ENCODE measurements at places on chromosomes 1 and 21.

DNA sequence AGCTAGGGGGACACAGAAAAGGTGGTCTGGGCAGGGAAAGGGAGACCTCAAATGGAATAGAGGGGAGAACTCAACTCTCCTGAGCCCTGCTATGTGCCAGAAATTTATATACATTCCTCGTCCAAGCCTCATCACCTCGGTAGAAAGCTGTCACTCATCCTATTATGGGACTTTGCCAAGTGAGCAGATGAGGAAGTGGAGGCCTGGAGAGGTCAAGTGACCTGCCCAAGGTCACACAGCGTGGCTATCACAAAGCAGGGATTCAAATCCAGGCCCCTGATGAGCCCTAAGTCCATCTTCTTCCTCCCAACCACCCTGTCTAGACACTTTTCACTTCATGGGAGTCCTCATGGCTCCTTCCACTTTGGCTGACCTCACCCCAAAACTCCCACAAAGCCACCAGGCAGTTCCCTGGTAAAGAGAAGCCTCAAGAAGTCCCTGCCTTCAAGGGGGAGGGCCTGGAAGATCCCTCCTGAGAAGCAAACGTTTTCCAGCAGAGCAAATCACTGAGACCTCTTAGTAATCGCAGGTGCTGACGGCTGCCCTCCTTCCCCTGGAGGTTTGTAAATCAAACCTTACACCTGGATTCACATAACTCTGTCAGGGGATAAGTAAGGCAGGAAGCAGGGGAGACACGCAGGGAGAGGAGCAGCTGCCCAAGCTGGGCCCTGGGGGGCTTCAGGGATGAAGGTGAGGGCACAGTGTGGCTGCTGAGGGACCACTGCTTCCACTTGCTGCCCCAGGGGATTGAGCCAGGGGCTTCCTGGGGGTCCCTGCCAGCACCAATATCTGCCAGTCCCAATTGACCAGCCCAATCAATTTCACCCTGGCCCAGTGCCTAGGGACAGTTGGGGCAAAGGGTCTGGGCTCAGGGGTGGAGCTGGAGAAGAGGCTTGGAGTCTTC lies 351.2 kb downstream of the MATN1 start:
- no peak for DNase-seq

- DNase-seq, result no peak
Measured at GRCh38 chr1:203519053-203519840, 25.3 kb downstream of the OPTC start.

DNA sequence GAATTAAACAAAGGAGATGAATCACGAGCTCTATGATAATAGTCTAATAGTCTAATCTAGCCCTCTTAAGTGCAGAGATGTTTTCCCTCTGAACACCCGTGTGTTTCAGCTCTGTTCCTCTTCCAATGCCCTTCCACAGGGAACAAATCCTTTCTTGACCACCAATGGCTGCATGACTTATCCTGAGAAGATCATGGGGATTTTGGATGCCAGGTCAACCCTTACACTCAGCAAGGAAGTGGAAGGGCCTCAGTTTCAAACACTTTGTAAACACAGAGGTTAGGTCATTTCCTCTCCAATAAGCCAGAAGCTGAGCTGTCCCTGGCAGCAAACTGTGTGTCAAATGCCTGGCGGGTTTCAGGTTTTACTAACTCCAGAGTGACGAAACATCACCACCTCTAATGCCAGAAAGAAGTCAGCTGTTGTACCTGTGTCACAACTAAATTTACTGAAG lies 200.0 kb downstream of the GABPA start:
- no peak for DNase-seq

DNA sequence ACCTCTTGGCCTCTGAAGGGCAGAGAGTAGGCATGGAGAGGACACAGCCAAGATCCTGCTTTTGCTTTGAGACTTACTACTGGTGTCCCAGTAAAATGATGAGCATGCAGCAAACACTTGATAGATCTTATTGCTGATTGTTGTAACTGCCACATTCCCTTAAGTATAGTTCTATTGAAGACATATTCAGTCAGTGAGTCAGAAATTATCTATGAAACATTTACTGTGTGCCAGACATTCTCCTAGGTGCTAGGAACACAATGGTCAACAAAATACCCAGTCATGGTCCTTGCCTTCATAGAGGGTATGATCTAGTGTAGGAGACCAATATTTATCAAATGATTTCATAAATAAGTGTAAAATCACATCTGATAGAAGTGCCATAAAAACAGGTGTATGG lies 13.6 kb downstream of the STYXL2 start:
- DNase-seq, result no peak

DNA sequence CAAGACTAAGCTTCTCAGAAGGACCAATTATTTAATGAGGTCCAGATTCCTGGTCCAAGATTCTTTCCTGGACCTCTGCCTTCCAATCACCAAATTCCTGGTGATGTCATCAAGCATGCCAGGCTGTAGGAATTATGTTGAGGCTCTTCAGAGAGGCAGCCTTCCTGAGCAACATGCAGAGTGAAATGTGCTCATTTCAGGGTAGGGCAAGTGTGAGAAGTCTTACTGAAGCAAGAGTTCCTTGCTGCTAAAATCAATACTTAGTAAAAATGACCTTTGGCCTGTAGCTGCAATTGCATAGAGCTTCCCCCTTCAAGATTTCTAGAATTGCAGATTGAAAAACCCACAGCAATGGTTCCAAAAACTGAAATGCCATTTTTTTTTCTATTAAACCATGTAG lies 31.7 kb upstream of the BCAR3 start:
- DNase-seq, result no peak

DNA sequence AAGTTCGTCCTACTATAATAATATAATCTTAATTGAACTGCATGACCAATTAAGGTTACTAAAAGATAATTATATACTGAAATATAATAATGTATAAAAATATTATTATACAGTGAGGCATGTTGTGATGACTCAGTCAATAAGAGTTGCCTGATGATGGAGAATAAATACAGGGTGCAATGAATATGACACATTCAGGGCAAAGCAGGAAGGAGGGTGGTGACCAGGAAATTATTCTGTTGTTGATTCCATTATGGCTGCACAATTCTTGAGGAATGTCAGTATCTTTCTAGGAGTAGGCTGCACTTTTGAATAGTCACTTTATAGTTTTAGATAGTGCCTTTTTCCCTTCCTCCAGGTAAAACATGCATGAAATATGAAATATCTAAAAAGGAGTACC lies 46.4 kb upstream of the RGS21 start:
- no peak for DNase-seq

- DNase-seq, result no peak
Measured at GRCh38 chr1:161885003-161885402, 118.9 kb downstream of the ATF6 start.

GRCh38 chr1:57336793-57337192 lies 87.1 kb downstream of the DAB1 start:
- no peak for DNase-seq

DNA sequence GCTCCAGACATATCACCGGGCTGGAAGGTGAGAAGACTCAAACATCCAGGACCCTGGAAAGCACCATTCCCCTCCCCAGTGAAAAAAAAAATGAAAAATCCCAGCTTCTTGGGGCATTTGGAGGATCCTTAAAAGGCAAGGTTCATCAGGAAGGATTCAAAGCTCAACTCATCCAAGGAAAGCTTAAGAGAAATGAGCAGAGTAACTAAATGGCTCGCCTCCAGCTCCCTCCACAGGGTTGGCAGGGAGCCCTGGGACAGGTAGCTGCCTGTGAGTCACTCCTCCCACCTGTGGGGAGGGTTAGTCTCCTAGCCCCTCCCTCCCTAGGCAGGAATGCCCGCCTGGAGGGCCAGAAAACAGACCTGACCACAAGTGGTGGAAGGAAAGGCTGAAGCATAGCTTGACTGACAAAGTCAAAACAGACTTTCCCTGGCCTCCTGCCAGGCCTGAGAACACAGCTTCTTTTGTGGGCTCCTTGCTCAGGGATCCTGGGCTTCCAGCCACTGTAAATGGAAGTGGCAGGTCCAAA lies 712 bp upstream of the LAMB3 start:
- DNase-seq, result no peak

DNA sequence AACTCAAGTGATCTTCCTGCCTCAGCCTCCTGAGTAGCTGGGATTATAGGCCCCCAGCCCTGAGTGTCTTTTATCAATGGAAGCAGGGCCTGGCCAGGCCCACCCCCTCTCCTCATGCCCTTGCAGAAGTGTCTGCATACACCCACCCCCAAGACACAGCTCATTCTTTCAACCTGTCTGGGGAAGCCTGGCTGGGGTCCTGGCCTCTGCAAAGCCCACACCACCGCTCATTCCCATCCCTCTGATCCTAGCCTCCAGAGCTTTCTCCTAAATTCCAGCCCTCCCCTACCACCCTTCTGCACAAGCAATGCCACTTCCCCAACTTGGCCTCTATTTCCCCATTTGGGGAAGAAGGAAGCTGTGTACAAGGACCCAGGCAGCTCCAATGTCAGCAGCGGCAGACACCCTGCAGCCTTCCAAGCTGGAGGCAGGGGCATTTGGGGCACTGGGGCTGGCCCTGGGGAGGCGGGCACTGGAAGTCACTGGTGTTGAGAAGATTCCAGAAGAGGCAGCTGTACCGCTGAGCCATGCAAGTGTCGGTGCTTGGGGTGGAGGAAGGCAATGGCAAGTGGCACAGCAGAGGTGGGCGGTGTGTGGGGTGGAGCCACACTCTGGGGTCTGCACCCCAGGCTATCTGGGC lies 33.7 kb upstream of the ARF1 start:
- DNase-seq, result no peak

GRCh38 chr1:22508991-22509390 lies 54.3 kb upstream of the EPHA8 start:
- DNase-seq, result no peak

GRCh38 chr1:153613406-153613805 lies 469 bp upstream of the S100A16 start:
- DNase-seq, result no peak

DNA sequence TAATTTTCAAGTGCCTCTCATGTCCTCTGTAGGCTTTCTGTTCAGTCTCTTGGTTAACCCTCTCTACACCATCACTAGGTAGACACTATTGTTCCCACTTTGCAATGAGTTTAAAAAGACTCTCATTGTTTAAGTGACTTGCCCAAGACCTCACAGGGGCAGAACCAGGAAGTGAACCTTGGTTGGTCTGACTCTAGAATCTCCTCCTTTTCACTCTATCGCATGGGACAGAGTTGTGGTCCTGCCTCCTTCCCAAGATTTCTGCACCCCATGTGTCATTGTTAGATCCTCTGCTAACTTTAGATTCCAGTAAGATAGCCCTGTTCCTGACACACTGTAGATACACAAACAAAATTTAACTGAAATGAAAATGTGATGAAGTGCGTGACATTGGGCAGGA lies 481.7 kb upstream of the USP24 start:
- no peak for DNase-seq

- DNase-seq, result no peak
Measured at GRCh38 chr1:41359211-41360073, 1.8 kb upstream of the FOXO6 start.

DNA sequence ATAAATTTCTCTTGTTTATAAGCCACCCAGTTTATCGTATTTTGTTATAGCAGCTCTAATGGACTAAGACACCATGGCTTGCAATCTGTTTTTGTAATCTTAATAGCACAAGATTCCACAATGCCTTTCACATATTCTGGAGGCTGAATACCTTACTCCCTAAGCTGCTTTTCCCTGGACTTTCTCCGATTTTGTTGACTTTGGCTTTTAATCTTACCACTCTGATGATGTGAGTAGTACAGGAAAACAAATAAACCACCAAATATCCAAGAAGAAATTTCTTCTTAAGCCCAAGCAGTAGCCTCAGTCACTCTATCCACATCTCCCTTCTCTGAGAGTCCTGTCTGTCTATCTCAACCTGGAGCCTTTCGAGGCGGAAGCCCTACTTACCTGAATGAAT lies 838.6 kb downstream of the LTN1 start:
- DNase-seq, result no peak

DNA sequence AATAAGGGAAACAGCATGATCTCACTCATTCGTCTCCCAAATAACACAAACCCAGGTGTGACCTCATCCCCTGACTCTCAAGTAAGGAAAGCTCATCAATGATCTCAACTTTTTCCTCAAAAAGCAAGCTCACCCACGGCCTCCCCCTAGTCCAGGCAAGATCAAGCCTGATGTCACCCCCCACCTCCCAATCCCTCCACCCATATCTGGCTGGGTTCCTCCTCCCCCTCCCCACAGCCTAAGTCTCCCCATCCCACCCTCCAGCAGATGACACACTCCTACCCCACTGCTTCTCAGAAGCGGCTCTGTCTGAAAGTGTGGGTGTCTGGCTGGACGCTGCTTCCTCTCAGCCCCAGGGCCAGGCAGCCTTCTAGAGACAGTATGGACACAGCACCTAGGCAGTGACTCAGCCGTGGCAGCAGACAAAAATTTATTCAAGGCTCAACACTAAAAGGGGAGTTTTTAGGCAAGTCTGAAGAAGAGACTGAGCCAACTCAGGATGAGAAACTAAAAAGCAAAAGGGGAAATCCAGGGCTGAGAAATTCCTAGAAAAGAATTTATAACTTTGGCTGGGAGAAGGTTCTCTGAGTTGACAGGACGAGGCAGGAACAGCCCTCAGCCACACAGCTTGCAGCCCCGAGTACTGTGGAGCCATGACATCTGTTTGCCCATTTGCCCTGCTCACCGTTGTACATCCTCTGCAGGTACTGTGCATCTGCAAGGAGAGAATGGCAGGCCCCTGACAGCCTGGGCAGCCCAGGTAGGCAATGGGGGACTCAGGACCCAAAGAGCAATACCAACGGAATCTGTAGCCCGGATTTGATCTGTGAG lies 81.6 kb upstream of the LRRC8D start:
- DNase-seq, result no peak

GRCh38 chr1:232877365-232878028 lies 72.3 kb downstream of the MAP10 start:
- no peak for DNase-seq

- no peak for DNase-seq
Measured at GRCh38 chr21:33657124-33657820, 15.0 kb downstream of the ITSN1 start.

- DNase-seq, result no peak
Measured at GRCh38 chr1:200473698-200474371, 64.0 kb upstream of the ZNF281 start.

- no peak for DNase-seq
Measured at GRCh38 chr1:172477741-172478140, 33.9 kb upstream of the PIGC start.

GRCh38 chr1:201329801-201330200 lies 46.5 kb downstream of the PKP1 start:
- DNase-seq, result no peak

DNA sequence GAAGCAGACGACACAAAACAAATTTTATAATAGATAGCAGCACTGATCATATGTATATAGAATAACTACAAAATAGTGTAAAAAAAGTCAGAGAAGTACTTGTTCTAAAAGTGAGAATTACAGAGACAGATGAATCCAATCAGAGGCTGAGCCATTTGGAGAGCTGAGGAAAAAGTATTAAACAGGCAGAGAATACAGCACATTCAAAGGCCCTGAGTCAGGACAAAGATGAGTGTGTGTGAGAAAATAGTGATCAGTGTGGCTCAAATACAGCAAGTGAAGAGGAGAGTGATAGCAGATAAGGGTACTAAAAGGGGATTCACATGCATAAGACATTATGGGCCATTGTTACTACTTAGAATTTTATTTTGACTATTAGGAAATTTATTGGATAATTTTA lies 430.6 kb upstream of the BRINP3 start:
- DNase-seq, result no peak

Measured in neural crest cell (in vitro differentiated cells).